ENCODE measurements at places on chromosomes 13 and 19.

DNA sequence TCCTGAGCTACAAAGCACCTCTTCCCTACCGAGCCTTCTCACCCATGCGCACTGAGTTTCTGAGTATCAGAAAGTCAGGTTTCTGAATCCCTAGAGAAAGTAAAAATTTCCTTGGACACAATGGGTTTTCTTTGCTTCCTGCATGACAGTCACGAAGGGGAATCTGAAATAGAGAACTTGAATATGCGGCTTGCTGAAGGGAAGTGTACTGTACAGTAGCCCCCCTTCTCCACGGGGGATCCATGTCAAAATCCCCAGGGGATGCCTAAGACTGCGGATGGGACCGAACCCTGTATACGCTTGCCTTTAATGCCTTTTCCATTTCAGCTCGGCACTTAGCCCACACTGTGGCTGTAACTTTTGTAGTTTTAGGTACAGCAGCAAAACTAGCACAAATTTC is 107.9 kb downstream of the GGACT start:
- DNase-seq = no peak

DNA sequence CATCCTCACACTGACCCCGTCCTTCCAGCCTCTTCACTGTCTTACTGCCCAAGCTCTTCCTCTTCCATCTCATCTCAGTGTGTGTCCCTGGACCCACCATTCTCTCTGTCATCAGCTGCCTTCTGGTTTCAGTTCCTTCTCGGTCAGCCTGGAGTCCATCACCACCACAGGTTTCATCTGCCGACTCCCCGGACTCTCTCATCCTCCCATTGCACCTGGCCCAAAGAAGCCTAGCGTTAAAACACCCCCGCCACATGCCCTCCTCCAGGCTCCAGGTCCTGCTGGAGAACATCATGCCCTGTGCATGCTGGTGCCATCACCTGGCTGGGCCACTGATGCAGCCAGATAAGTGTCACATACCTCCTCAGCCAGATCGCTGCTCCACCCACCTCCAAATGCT is 122.1 kb upstream of the GPR12 start:
- no peak for DNase-seq

DNA sequence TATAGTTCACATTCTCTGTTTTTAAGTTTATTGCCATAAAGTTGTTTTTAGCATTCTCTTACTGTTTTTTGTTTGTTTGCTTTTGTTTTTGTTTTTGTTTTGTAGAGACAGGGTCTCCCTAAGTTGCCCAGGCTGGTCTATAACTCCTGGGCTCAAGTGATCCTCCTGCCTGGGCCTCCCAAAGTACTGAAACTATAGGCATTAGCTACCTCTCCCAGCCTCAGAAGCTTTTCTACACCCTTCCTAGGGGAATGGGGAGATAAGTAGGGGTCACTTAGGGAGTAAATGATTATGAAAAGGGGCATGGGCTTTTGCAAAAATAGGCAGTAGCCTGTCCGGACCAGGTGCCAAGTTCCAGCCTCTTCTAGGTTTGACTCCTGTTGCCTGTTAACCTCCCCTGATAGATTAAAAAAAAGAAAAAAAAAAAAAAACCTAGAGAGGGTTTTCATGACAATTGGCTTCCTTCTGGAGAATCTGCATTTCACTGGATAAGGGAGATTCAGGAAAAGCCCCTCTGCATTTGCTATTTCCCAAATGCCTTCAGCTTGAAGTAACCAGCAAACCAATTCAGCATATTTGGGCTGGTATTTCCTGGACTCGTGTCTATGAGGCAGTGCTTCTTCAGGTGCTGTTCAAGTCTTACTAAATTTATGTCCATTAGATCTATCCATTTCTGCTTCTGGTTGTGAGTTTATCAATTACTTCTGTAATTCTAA is 216.8 kb downstream of the TM9SF2 start:
- no peak for DNase-seq

GRCh38 chr19:14563989-14564651 is 7.7 kb downstream of the NDUFB7 start:
- DNase-seq = no peak

DNA sequence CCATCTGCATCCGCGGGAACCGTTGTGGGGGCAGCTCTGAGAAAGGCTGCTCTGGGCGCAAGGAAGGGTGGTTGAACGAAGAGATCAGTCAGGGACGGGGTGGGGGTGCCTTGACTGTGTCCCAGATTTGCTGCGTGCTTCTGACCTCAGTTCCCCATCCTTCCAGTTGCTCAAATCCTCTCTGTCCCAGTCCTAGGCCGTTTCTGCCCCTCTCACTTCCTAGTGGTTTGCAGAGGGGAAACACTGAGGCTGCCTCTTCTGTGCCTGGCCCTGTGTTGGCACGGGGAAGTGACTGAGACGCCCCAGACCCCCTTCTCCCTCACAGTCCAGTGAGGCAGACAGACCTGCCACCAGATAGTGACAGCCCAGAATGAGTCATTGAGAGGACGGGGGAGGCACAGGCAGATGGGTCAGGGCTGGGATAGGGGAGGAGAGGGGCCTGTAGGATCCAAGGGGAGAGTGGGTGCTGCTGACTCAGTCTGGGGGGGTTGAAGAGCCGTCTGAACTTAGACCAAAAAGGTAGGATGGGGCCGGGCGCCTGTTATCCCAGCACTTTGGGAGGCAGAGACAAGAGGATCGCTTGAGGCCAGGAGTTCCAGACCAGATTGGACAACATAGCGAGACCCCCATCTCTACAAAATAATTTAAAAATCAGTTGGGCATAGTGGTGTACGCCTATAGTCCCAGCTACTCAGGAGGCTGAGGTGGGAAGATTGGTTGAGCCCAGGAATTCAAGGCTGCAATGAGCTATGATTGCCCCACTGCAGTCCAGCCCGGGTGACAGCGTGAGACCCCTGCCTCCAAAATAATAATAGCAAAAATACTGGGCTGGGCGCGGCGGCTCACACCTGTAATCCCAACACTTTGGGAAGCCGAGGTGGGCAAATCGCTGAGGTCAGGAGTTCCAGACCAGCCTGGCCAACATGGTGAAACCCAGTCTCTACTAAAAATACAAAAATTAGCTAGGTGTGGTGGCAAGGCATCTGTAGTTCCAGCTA is 26.5 kb downstream of the NUMBL start:
- no peak for DNase-seq
